SW480 (cell line): ENCODE measurements at places on chromosomes 5 and 9.
A peak's percentile ranks its signal among the peaks of the same experiment; 100 is the strongest.

DNA sequence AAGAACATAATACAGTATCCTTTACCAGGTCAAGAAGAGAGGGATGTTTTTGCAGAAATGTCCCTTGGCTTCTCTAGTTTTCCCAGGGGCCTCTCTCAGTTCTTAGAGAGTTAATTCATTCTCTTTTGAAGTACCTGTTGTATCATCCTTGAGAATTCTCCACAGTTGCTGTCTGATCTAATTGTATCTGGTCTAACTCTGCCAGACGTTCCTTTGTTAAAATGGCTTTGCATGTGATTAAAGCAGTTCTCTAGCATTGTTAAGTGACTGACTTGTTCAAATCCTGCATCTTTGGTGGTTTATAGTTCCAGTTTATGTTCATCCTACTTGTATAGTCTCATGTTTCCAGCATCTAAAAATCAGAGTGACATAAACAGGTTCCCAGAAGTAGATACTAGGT, 65.0 kb downstream of the KIAA1958 start:
- DNase-seq: no peak

GRCh38 chr5:32711681-32712480, 760 bp downstream of the NPR3 start:
- DNase-seq: no peak

GRCh38 chr5:170228762-170229435, 3.9 kb upstream of the C5orf58 start:
- no peak for DNase-seq

- peak; percentile 83 for DNase-seq
Observed at GRCh38 chr5:163509291-163509951, 4.0 kb downstream of the MAT2B start.

- no peak for DNase-seq
Observed at GRCh38 chr5:124157320-124157719, 589.1 kb downstream of the ZNF608 start.

- no peak for DNase-seq
Observed at GRCh38 chr5:126450907-126451306, 27.7 kb downstream of the GRAMD2B start.

DNA sequence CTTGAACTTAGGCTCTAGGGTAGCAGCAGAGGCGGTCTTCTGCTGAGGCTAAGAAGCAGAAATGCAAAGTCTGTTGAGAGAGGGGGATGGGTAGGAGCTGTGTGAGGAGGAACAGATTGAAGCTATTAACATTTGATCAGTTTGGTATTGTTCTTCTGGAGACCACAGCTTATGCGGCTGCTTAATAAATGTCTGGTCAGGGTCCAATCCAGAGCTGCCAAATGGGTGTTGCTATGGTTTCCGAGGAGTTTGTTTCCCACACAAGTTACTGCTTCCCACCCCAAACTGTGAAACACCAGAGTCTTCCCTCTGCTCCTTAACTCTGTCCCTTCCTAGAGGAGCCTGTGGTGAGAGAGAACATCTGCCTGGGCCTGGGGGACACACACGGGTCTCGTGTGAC, 142.2 kb upstream of the KLF4 start:
- DNase-seq: no peak

GRCh38 chr9:76218886-76219445, 175.3 kb downstream of the RFK start:
- no peak for DNase-seq
